Breast epithelium (tissue), 4 donors: ENCODE measurements at places on chromosomes 6 and 20.

GRCh38 chr6:108330806-108331205 is 36.0 kb downstream of the AFG1L start:
- DNase-seq: no peak

DNA sequence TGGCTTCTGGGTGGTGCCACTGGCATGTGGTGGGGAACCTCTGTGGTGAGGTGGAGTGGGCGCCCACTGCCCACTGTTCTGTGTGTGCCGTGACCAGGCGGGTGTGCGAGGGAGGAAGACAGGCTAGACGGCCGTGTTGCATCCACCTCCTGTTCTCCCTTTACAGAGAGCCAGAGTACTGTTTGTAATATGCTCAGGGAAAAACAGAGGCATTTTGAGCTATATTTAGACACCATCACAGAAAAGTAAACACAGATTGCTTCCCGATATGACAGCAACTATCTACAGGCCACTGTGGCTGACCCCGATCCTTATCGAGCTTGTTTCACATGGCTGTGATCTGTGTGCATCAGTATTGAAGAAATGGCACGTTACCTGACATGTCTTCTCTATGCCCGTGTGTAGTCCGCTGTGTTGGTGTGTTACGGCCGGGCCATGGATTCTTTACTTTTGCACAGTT is 45.6 kb downstream of the ARID1B start:
- DNase-seq: no peak

DNA sequence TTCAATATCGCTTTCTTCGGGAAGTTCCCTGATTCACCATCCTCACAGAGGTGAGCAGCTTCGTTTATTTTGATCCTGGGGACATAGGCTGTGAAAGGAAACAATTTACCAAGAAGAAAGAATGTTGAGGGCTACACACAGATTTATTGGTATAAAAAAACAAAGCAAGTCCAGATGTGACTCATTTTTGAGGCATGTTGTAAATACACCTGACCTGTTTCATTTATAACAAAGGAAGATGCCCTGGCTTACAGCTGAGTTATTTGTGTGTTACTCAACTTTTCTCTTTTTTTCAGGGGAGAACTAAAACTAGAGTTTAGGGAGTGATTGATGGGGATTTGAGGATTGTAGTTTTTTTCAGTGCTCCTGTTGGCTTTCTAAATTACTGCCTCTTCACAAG is 489.5 kb downstream of the CBLN4 start:
- no peak for DNase-seq

GRCh38 chr6:69311888-69312287 is 484.9 kb downstream of the LMBRD1 start:
- DNase-seq: no peak

GRCh38 chr6:27962506-27962905 is 5.5 kb downstream of the OR2B6 start:
- no peak for DNase-seq

DNA sequence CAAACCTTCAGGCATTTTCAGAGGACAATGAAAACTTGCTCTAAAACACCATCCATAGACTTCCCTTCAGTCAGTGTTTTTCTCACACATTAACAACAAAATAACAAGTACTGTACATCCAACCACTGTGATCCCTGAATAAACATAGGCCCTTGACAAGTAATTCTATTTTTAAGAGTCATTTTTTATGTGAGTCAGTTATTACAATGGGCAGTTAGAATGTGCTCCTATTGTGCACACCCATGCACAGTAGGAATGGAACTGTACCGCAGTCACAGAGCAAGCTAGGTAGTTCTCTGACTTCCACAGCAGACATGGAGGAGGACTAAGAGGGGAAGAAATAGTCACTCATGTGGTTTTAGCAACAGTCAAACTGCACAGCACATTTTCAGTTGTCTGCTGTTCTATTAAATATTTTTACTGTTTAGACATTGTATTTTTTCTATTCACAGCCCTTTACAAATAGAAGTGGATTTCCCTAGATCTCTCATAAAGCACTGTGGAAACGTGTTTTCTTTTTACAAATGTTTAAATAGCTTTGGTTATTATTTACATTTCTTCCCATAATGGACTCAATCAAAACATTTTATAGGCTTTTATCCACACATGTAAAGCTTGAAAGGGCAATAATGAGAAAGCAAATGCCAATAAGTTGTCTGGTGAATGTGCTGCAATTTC is 100.4 kb downstream of the JAG1 start:
- DNase-seq: no peak

- no peak for DNase-seq
Observed at GRCh38 chr6:706146-706545, 13.2 kb upstream of the EXOC2 start.

DNA sequence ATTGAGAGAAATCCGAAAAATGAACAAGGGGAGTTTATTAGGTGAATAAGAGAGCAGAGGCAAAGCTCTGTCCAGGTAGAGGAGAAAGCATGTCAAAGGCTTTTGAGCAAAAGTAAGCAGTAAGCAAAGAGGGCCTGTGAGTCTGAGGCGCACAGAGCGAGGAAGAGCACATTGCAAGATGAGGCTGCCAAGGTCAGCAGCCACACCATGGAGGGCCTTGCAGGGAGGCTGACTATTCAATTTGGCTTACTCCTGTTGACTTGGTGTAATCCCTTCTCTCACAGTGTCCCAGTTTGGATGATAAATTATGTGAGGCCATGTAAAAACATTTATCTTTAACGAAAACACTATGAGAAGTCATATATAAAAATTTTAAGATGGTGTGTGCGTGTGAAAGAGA is 32.4 kb downstream of the SESN1 start:
- no peak for DNase-seq

DNA sequence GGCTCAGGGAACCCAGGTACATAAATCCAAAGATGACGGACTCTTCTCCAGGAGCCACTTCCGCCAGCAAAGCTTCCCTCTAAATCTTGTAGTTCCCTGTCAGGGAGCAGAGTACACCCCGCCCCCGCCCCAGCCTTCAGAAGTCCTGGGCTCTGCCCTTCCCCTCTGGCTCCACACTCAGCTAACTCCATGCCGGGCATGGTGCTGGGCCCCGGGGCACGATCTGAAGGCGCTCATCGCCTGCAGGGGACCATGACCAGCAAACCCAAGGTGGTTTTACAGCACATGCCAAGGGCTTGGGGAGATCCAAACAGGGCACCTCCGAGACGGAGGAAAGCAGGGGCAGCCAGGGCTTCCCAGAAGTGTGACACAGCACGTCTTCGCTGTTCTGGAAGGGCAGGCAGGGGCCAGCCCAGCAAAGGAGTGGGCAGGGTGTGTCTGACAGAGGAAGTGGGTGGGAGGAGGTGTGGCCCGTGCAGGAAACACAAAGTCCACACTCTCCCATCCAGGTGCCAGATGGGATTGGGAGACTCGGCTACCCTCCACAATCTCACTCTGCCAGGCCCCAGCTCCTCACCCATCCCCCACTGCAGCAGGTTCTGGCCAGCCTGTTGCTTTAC is 41.6 kb upstream of the SLC22A2 start:
- no peak for DNase-seq

- DNase-seq: no peak
Observed at GRCh38 chr6:108798670-108799353, 49.4 kb upstream of the ARMC2 start.

GRCh38 chr6:7919871-7920270 is 9.3 kb upstream of the TXNDC5 start:
- DNase-seq: no peak

DNA sequence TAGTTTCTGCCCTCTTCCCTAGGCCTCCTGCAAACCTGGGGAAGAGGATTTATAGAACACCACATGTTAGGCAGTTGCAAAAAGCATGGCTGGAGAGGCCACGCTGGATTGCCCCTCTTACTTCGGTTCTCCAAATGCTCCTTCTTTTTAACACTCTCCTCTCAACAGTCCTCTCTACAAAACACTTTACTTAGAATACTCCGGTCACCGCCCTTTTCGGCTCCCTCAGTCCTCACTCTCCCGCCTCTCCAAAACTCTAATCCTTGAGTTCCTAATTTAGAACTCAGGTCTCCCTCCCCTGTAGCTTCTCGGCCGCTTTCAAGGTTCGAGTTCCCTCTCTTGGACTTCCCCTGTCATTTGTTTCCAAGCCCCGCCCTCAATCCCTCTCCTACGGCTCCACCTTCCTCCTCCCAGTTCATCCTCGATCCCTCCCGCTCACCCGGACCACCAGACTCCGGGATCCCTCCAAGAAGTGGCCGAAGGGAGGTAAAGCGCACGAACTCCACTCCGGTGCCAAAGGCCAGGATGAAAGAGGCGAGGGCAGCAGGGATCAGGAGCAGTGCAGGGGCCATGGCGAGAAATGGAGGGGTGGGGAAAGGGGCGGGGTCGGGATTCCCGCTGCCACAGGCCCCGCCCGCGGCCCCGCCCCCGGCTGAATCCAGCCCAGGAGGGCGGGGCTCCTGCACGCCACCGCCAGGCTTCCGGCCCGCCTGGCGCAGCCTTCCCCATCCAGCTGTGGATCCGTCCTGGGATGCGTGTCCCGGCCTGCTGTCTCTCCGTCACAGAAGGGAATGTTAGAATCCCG is at the start of gene NRM:
Gene NRM, minus strand, starts transcription at position 582 of the 805 bp plus-strand sequence. Its CDS starts 10 bp downstream, at position 572.
- peak; percentile 81 for DNase-seq

GRCh38 chr6:150967910-150968309 is 102.4 kb downstream of the MTHFD1L start:
- DNase-seq: no peak

- no peak for DNase-seq
Observed at GRCh38 chr6:33201147-33201545, 479 bp downstream of the SLC39A7 start.

DNA sequence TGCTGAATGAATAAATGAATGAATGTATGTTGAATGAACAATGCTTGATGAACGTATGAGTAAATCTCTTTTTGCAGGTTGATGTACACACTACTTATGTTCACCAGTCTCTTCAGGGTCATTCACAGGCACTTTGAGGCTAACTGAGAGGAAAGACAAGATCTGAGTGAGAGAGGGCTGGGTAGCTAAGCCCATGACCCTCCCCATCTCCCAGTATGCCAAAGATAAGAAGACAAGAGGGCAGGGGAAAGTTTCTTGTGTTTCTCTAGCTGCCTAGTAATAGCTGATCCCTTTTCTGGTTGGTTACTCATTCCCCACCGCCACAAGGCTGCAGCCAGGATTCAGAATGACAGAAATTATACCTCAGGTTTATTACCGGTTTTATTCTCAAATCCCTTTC is 90.7 kb downstream of the CEP57L1 start:
- no peak for DNase-seq

DNA sequence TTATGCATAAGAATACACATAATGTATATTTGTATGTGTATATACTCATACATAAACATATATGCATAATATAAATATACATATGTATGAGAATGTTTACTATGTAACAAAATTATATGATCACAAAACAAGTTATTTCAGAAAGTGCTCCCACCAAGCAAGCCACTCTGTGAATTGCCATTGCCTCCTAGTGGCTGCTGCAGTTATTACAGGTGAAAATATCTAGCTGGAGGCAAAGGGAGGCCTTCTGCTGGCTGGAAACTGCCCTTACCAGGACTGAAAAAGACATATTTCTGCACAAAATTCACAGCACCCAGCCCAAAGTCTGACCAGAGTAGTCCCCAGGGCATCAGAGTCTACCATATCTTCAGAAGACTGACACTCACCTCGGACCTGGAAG is 14.4 kb upstream of the ADAM33 start:
- no peak for DNase-seq

- no peak for DNase-seq
Observed at GRCh38 chr20:23023621-23024177, 11.4 kb upstream of the SSTR4 start.

DNA sequence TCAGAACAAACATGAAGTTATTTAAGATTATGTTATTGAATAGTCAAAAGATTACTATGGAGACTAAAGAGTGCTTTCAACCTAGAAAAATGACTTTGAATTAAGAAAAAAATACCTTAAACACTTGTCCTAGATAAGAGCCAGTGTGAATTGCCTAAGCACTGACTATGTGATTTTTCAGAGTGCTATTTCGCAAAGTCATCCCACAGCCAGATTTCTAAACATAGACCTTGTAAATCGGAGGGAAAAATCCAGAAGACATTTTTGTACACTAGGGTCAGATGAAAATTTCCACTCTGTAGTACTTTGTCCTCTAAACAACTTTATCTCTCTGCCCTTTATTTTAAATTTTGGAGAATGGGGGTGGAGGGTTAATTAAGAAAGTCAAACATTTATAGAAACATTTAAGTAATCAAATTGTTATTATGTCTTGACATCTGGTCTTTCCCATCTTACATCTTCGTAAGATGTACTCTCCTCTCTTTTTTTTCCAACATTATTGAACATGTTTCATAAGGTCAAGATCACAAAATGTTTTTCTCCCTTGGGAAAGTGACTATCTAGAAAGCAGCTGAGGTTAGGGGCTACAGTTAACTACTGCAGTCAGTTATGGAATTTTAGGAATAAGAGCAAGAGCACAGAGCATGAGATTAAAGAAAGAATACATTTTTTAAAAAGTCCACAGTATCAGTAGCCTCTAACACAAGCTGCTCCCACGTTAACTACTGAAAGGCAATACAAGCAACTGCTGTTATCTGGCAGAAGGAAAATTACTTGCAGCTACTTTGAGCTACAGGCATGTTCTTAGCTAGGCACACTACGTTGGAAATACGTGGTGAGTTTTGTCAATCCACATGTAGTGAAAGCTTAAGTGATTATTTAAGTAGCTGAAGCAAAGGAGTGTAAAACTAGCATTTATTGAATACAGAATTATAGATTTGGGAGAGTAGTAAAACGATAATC is 648.5 kb downstream of the HTR1B start:
- DNase-seq: no peak

GRCh38 chr20:46022411-46023147 is 6.4 kb upstream of the SLC12A5 start:
- no peak for DNase-seq

- no peak for DNase-seq
Observed at GRCh38 chr6:129567374-129567773, 142.6 kb downstream of the ARHGAP18 start.

GRCh38 chr6:23784301-23784919 is 341.6 kb upstream of the NRSN1 start:
- no peak for DNase-seq

DNA sequence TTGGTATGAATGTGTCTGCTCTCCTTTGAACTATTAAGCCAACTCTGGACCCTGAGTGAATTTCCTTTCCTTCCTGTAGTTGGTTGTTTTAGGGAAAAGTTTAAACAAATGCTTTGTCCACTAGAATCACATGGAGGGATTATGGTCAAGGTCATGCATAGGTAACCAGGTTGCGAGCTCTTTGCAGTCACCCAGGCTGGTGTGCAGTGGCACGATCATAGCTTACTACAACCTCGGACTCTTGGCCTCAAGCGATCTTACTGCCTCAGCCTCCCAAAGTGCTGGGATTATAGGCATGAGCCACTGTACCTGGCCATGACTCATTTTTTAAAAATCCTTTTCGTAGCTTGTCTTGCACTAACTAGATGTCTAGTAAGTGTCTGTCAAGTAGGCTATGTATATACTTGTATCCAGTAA is 88.0 kb upstream of the SOX4 start:
- DNase-seq: no peak

- DNase-seq: peak; percentile 25
Observed at GRCh38 chr6:134253681-134254080, 64.2 kb downstream of the SGK1 start.

- no peak for DNase-seq
Observed at GRCh38 chr6:19866985-19867627, 29.9 kb downstream of the ID4 start.

- DNase-seq: peak; percentile 56
Observed at GRCh38 chr6:16338577-16339264, 100.3 kb downstream of the GMPR start.

GRCh38 chr20:46553926-46554325 is 3.5 kb upstream of the OCSTAMP start:
- DNase-seq: no peak

- DNase-seq: no peak
Observed at GRCh38 chr20:23230766-23231385, 119.7 kb upstream of the NXT1 start.
